ENCODE measurements at places on chromosomes 2 and 18. TPM values are rescaled to one million over a fixed set of nuclear protein-coding genes. Genes with fewer than 3 reads are reported as not detected.

The CXCR1 gene
- not detected for total RNA-seq

The DQX1 gene
- total RNA-seq: 0.98 TPM

- no peak for DNase-seq
Observed at GRCh38 chr2:30184035-30184434, 37.2 kb downstream of the YPEL5 start.

DNA sequence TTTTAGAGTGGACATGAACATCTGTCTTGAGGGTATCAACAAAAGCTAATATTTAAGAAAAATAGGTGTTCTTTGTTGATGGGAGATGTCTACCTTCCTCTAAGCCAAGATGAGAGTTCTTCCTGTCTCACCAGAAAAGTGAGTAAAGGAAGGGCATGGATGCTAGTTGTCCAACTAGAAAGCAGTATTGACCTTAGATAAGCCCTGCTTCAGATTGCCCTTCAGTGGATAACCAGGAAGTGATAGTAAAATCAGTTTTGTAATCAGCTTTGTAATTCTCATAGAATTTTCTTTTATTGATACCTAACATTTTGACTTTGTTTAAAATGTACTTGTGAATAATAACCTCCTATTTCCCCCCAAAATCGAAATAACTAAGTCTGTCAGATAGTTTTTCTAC is 134.7 kb downstream of the ZNF407 start:
- DNase-seq: no peak

GRCh38 chr2:240765007-240765406 is 55.0 kb downstream of the KIF1A start:
- DNase-seq: no peak

DNA sequence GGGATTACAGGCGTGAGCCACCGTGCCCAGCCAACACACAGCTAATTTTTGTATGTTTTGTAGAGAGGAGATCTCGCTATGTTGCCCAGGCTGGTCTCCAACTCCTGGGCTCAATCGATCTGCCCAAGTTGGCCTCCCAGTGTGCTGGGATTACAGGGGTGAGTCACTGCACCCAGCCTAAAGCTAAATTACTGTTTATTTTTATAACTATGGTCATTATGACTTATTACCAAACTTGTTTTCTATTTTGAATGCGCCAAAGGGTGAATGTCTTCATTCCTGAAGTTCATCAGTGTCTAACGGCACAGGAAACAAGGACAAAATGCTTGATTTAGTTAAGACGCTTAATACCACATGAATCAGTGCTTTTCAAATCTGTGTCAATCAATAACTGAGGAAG is 38.9 kb upstream of the GREB1L start:
- DNase-seq: no peak

- DNase-seq: no peak
Observed at GRCh38 chr2:168626096-168626495, 170.0 kb downstream of the CERS6 start.

- DNase-seq: no peak
Observed at GRCh38 chr18:43869451-43870008, 592.2 kb upstream of the SYT4 start.

DNA sequence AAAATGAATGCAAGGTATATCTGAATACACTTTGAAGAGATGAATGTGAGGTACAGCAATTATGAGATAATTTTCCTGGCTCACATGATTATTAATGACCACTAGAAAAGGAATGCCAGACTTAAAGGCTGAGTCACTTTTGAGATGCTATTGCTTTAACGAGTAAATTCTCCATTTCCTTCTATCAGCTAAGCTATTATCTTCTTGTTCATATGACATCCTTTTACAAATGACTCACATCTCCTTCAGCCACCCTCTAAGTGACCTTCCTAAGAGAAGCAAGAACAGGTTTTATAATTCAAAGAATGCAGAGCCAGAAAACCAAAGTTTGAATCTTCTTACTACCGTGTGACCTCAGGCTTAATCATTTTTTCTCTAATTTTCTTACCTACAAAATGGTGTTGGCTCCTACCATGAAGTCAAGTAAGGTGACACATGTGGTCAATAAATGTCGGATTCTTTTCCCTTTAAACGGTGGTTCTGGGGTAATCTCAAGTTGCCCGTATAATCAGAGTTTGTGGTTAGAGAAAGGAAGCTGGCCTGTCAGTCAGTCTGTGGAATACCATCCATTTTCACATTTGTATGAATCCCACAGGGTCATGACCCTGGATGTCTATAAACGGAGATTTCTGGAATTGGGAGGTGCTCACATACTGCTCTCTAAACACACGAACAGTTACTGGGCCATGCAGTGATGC is 184.0 kb upstream of the PID1 start:
- DNase-seq: no peak

DNA sequence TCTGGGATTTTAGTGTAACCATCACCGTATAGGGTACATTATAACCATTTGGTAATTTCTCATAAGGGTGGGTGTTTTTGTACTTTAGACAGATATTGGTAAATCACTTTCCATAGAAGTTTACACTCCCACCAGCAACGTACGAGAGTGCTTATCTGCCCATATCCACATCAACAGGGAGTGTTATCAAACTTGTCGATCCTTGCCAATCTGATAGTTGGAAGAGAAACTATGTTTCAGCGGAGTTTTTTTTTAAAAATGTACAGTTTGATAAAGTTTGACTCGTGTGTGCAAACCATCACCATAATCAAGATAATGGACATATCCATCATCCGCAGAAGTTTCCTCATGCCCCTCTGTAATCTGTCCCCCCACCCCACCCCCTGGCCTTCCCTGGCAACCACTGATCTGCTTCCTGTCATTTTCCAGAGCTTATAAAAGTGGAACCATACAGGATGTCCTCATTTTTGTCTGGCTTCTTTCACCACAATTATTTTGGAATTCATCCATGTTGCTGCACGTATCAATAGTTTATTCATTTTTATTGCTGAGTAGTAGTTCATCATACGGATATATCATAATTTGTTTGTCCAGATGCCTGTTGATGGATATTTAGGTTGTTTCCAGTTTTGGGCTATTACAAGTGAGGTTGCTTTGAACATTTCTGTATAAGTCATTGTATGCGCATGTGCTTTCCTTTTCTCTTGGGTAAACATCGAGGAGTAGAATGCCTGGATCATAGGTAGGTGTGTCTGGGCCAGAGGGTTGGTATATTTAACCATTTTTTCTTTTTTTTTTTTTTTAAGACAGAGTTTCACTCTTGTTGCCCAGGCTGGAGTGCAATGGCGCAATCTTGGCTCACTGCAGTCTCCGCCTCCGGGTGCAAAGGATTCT is 18.6 kb downstream of the GLI2 start:
- DNase-seq: no peak

- peak; percentile 33 for DNase-seq
Observed at GRCh38 chr2:3728104-3729054, 25.0 kb downstream of the DCDC2C start.

DNA sequence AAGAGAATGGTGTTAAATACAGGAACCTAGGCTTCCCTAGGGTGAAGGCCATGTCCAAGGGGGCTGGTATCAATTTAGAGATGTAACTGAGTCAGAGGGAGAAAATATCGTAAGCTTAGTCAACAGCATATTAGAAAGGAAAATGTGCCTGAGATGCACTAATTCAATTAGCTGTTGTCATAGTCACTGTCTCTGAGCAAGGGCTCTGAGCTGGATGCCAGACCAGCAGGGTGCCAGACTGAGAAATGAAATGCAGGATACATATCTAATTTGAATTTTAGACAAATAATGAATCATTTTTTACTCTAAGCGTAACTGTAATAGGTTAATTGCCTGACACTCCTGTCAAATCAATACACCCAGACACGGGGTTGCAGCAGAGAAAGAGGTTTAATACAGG is 11.4 kb upstream of the SLC35F6 start:
- DNase-seq: no peak

DNA sequence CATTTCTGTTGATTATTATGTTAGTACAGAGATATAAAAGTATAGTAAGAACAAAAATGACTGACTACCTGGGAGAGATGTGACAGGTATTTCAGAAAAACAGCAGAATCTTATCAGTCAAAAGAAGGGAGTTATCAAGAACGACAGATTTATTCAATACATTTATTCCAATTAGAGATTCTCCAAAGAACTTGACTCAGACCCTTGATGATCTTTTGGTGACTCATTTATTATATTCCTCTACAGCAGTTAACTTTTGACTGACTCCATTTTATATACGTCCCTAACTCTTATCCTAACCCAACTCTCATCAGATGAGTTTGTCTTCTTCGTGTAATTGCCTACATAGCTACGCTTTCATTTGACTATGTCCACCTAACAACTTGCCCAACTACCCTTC is 91.1 kb downstream of the C2orf74 start:
- no peak for DNase-seq

DNA sequence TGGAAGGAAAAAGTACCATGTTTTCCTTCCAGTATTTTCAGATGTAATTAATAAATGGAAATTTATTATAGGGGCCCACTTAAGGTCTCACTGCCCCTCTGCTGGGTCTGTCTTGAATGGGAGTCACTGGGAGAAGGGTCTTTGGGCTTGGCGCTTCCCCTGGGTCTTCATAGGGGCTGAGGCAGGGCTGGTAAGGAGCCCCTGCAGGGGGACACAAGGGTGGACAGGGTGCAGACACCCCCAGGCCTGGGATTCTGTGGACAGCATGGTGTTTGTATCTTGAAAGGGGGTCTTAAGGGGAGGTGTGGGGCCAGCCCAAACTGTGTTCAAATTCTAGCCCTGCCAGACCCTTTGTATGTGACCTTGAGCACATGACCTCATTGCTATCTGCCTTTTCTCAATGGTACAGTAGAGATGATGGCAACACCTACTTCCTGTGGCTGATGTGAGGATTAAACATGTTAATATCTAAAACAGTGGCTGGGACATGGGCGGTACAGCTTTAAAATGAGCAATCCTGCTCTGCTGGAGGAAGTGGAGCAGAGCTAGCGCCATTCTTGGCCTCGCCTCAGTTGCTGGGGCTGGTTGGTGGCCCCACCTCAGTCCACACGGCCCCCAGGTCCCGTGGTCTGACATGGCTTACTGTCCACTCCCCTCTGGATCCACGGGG is 71.6 kb downstream of the GNAL start:
- no peak for DNase-seq

- DNase-seq: no peak
Observed at GRCh38 chr18:59022167-59022945, 117.3 kb upstream of the SEC11C start.

- no peak for DNase-seq
Observed at GRCh38 chr2:33363325-33364298, 112.8 kb upstream of the RASGRP3 start.

- no peak for DNase-seq
Observed at GRCh38 chr18:43648002-43648401, 370.7 kb upstream of the SYT4 start.

Data from HCT116 (cell line).